Stimulated activated CD8-positive, alpha-beta memory T cell treated with anti-CD3 and anti-CD28 coated beads, Interleukin-7, amount 100 ng/mL, for 24 hours (primary cell): ENCODE measurements at places on chromosomes 16 and 17.

DNA sequence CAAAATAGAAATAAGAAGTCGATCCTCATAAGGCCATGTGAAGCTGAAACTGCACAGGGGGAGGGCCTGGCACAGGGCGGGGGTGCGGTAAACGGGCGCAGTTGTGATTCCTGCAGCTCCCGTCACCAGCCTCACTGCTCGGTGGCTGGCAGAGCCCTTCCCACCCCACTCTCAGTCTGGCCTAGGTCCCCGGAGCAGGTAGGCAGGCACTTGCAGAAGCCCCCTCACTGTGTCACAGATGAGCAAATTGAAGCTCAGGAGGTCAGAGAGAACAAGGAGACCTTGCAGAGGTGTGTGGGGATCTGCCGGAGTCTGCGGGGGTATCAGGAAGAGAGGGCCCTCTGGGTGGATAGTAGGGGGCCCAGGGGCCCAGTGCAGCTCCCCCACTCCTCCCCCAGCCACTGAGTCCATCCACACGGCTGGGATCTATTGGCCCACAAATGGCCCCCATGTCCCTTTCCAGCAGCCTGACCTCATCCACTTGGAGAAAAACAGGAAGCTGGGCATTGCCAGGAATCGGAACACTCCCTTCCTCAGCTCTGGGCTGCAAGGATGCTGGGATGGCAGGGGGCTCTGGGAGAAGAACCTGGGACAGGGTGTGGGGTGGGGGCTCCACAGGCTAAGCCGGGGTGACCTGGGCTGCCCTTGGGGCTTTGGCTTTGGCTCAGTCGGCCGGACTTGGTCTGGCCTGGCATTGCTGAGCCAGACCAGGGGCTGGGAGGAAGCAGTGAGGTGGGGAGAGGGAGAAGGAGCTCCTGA, 21.4 kb upstream of the MAP3K14 start:
- no peak for DNase-seq

- DNase-seq = no peak
Observed at GRCh38 chr17:17499402-17500145, 3.4 kb upstream of the RASD1 start.

DNA sequence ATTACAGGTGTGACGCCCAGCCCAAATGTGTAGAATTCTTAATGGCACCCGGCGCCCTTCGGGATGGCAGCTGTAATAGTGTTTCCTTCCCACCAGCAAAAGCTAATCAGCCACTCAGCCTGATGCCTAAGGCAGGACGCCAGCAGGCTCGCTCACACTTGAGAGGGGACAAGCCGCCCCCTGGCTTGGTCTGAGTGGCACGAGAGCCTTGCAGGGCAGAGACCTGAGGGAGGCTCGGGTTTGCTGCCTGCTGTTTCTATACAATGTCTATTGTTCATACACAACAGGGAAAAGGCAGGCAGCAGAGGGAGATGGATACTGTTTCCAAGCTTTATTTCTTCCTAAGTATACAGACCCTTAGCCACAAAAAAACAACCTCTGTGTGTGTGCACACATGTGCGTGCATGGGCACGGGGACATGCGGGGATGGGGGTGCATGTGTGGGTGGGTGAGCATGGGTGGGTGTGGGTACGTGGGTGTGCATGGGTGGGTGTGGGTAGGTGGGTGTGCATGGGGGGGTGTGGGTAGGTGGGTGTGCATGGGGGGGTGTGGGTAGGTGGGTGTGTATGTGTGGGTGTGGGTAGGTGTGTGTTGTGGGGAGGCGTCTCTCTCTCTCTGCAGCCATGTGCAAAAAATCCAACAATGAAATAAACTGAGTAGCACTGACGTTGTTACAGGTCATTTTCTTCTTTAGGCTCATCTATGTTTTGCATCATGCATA, 10.0 kb downstream of the SLC38A8 start:
- no peak for DNase-seq

DNA sequence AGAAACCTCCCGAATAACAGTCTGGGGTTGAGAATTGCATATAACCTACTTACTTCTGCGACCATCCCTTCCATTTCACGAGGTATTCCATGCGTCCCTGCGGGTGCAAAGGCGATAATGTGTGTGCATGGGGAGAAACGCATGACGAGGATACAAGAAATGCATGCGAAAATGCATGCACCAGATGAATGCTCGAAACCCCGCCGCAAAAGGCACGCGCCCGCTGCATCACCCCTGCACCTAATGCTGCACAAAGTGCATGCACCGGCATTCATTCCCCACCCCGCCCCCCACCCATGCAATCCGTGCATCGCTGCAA, 474 bp downstream of the CBX8 start:
- no peak for DNase-seq

DNA sequence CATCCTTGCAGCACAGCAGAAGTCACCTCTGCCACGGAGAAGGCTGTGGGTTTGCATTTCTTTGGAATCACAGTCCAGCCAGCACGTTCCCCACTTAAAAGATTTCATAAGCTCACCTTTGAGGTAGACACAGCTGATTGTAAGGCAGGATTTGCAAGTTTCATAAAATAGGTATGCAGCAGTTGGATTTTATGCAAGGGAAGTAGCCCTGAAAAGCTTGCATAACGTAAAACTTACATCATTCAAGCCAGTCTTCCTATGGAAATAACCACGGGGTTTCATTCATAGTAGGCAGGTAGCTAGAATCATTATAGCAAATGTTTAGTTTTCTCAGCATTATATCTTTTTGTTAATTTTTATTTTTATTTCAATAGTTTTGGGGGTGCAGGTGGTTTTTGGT, 49.8 kb upstream of the ARHGAP44 start:
- DNase-seq = no peak

- DNase-seq = no peak
Observed at GRCh38 chr17:50055055-50055425, 870 bp upstream of the ITGA3 start.

DNA sequence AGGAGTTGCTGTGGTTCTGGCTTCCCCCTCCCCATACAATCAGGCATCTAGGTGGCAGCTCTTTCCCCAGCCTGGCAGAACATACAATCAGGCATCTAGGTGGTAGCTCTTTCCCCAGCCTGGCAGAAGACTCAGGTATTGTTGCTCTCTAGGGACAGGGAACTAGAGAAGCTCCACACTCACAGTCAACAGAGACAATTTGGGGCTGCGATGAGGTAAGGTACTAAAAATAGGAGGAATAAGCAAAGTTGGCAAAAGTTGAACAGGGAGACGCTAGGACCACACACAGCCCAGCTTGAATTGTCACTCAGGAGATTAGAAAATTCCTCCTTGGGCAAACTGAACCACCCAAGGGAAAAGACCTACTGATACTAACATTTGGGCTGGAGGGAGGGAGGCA, 315.5 kb upstream of the CDH5 start:
- no peak for DNase-seq

DNA sequence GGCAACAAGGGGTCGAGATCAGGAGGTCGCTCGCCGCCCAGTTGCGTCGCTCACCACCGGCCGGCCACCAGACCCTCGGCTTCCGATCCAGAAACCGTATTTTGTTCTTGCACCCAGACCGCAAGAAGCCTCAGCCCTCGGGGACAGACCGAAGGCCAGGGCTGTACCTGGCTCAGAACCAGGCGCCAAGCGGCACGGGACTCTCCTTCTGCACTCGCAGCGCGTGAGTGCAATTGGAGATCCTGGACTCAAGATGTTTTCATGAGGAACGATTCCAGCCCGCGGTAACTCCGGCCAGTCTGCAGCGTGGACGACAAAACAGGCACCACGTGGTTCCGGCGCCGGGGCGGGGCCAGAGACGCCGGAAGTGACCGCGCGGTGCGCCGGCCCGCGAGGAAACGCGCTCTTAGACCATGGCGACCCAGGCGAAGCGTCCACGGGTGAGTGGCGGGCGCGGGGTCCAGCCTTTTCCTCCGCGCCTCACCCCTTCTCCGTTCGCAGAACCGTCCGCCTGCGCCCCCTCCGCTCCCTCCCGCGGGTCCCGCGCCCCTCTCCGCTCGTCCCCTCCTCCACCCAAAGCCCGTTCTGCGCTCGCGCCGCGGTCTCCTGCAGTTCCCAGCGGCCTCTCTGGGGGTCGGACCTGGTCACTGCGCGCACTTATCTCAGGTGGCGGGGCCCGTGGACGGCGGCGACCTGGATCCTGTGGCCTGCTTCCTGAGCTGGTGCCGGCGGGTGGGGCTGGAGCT, at the start of gene SETD6:
TSS of gene SETD6 (plus strand) at position 393 of the 746 bp plus-strand sequence. CDS start at position 414, 21 bp downstream.
- peak; percentile 63 for DNase-seq

DNA sequence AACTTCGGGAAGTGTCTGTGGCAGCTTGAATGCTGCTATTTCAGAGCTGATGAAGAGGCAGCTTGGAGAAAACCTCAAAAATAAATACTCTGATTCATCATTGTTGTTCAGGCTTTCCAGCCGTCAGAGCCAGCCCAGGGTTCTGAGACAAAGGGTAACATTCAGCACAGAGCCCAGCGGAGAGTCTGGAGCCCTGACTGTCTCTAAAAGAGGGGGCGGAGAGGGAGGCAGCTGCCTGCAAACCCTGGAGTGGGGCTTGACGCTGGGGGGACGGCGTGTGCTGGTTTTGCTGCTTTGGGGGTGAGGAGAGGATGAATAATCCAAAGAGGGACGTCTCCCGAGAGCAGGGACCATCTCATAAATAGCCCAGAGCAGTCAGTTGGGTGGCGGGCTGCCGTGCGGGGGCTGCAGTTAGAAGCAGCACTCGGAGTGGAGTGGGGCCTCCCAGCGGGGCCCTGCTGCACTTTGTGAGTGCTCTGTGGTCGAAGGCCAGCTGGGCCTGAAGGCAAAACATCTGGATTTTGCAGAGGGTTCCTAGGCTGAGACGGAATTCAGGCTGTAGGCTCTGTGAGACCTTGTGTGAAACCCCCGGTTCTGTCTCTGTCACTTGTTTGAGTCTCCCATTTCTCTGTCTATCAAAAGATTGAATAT, 237.8 kb downstream of the PRKCA start:
- no peak for DNase-seq

DNA sequence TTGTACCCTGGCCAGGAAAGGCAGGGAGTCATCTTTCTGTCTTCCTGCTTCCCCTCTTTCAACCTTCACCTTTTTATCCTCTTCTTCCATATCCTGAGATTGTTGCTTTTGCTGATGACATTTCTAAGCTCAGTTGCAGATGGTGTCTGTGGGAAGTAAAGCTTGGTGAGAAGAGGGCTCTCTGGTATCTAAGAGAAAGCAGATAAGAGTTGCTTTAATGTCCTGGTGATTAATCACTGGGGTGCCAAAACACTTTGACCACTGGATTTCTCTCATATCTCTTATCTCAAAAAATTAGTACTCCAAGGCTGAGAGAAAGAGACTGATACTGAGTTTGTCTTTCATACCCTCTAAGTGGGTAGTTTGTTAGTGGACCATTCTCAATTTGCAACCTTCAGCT, 71.3 kb downstream of the NEUROD2 start:
- DNase-seq = no peak

DNA sequence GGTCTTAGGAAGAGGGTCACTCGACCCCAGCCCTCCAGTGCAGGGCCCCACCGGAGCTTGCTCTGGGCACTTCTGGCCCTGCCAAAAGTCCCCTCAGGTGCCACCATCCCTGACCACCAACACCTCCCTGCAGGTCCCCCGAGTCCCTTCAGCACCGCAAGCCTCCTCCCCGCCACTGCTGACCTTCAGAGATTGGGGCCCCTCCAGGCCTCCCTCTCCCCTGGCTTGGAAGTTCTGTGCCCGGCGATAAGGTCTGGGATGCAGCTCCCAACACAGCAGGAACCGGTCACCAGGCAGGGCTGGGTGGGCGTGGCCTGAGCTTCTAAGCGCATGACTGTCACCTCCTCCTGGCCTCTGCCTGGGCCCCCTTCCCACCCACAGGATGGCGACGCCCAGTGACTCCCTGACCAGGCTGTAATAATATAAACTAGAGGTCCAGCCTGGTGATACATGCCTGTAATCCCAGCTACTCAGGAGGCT, 11.2 kb downstream of the PIEZO1 start:
- no peak for DNase-seq

DNA sequence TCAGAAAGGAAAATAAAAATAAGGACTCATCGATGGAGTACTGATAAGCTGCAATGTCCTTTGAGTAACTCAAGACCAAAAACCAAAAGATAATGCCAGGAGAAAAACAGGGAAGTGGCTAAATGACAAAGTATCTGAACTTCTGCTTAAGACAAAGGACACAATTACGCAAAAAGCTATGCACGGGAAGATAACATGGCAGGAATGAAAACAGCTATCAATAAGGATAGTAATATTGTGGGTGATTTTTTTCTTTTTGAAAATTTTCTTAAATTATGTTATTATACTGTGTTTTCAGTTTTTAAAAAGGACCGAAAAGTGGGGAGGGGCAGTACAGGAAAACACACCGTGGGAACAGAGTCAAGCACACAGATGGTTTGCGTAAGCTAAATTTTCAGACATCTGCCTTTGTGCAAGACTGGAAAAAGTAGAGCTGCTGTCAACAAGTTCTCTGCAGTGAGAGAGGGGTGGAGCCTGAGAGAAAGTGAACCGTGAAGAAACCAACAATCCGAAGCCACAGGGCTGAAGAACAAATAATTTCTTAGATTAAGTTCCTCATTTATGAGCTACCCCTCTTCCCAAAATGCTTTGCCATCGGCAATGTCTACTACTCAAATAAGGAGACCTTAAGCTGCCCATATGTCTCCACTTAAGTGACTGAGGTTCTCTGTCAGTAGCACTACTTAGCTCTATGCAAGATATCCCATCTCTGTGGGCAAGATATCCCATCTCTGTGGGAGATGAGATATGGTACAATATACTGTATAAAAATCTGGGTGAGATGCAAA, 99.9 kb upstream of the CORO6 start:
- DNase-seq = no peak

DNA sequence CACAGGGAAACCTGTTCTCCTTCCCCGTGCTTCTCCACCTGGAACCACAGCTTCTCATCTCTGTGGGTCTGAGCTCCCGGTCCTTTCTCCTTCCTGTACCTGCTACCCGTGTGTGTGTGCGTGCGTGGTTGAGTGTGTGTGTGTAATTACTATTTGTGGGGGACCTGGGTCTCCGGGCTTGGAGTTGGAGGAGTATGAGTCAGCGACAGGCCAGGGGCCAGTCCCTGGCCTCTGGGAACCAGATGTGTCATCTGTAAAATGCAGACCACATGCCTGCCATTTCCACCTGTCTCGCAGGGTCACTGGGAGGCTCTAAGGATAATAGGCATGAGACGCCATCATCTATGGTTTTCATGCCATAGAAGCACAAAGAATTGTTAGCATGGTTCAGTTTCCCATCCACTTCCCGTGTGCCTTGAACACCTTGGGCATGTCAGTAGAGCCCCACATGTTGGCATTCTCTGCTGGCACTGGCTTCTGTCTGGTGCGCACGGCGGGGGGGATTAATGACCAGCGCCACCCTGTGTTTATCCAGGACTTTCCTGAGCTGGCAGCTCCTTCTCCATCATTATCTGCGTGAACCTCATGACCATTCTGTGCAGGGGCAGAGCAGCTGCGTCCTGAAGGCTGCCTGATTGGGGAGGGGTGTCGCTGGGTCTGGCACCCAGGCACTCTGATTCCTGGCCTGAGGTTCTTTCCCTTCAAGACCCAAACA, 1.5 kb downstream of the ZNF205 start:
- no peak for DNase-seq

DNA sequence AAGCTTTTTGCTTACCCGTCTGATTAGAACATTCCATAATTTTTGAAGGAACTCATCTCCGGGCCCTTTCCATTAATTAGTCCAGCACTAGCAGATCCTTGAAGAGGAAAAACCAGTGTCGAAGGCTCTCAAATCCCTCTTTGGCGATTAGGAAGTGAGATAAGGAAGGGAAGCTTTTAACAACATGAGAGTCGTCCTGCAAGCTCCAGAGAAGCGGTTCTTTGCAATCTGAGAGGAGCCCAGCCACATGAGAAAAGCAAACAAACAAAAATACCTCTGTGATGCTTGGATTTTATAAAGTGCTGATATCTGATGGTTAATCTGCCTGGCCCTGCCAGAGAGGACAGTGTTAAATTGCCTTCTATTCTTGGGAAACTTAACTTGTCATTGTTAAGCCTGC, 339.8 kb upstream of the SALL1 start:
- no peak for DNase-seq
